ENCODE measurements at places on chromosomes 2 and 18.

DNA sequence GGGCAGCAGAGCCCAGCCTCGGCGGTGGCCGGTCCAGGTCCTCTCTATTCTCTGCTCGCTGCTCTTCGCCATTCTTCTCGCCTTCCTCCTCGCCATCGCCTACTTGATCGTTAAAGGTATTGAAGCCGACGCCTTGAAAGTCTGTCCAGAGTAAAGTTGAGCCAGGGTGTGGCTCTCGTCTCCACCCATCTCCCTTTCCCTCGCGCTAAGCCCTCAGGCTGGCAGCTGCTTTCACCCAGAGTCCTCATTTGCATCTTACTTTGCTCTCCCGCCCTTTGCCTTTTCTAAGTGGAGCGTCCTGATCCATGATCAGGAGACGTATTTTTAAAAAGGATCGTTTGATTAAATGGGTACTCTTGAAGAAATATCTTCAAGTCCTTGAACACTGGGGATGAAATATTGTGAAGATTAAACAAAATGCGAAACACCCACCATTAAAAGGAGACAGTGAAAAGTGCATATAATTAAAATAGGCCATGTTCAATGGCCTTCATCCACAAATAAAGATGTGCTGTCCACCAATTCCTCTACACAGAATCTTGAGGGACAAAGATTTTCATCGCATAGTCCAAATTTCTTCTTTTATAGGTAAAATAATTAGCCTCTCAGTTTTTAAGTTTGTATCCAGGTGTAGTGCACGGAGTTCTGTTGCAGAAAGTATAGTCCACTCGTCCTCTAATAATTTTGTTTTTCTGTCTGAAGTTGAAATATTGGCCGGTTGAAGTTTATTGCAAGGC is 657 bp downstream of the ARL6IP6 start:
- no peak for DNase-seq

DNA sequence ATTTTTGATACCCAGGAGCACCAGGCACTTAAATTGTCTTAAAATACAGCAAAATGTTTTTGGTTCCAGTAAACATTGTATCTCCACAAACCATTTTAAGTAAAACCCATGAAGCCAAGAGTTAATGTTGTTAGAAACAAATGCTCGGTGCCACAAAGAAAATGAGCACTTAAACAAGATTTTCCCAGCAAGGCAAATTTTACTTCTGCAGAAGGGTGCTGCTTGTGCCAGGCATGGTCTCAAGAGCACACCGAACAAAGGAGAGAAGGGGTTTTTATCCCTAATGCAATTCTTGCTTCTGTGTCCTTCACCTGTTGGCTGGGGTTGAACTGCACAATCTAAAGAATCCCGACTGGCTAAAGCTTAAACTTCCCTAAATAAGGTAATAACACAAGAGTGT is 286.7 kb downstream of the ADCYAP1 start:
- no peak for DNase-seq

DNA sequence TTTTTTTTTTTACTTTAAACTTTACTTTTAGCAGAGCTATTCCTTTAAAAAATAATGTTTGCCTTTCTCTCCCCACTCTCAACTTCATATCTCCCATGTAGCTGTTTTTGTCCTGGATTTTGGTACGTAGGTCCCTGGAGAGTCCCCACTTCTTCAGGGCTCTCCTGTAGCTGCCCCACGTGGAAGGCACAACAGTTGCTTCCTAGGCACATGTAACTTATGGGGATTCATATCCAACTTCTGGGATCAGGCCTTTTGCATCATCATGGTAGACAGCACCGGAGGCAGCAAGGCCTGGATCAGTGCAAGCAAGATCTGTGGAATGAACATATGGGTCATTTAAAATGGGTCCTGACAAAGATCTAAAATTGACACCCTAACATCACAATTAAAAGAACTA is 95.7 kb downstream of the ACAA2 start:
- DNase-seq, result no peak

GRCh38 chr2:225076125-225076524 is 33.9 kb upstream of the DOCK10 start:
- peak; percentile 86 for DNase-seq

DNA sequence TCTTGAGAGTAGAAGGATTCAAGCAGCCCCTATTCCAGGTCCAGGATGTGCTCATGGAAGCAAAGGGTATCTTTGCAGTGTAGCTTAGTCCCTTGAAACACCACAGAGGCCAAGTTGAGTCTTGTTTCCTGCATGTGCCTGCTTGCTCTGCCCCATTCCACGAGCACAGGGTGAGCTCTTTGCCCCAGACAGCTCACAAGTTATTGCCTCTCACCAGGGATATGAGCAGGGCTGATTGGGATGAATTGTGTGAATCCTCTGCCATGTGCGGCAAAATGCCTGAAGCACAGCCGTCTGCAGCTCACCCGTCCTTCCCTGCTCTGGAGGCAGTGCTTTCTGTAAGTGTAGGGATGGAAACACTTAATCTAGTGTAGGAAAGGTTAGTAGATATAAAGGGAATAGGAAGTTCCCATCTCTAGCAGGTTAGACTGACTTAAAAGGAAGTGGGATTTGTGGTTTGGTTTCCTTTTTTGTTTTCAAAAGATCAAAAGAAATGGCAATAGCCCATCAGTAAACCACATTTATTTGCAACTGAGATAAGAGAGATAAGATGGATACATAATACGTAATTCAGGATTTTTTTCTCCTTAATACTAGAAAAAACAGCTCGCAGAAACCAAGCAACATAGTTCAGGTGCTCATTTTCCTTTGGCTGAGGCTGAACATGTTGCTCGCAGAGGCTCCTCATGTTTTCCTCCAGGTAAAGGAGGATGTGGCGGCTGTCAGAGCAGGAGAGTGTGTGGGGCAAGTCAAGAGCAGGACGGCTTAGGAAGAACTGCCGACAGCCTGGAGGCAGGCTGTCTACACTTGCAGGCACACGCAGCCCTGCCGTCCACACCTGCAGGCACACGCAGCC is 41.4 kb downstream of the TMEM182 start:
- DNase-seq, result no peak

- no peak for DNase-seq
These were observed 207.1 kb downstream of the MCFD2 start for GRCh38 chr2:46708492-46708891.

- no peak for DNase-seq
These were observed 663.3 kb upstream of the HS6ST1 start for GRCh38 chr2:128982001-128982400.

GRCh38 chr18:44698518-44698917 is 17.8 kb downstream of the SETBP1 start:
- DNase-seq, result no peak

- no peak for DNase-seq
These were observed 134.7 kb downstream of the TMEM163 start for GRCh38 chr2:134583997-134584520.

DNA sequence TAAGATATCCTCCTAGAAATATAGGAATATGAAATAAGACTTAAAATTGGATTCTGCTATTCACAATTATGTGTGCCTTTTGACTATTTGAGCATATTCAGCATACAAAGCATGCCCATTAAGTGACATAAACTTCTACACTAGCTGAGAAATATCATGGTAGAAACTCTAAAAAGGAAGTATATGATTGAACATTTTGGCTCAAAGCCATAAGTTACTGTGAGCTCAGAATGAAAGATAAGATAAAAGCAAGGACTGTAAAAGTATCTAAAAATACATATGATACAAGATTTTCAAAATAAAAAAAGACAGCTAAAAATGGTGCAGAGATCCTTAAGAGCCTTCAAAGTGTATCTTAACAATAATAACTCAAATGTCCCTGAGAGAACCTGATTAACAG is 340.5 kb upstream of the SLC39A10 start:
- no peak for DNase-seq

DNA sequence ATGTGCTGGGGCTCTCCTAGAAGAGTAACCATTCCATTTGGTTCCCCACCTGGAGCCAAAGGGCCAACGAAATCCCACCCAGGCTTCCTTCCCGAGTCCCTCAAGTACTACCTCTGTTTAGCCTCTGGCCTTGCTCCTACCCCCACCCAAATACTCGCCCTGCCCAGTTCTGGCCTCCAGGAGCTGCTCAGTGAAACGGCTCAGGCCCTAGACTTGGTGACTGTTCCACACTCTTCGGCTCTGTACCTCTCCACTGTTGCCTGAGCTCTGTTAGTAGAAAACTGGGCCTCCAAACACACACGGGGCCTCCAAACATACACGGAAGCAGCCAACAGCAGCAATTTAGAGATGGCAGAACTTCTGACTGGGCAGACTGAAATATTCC is 4.2 kb downstream of the OTX1 start:
- no peak for DNase-seq

GRCh38 chr18:79006106-79006795 is 26.6 kb downstream of the SALL3 start:
- DNase-seq, result no peak

DNA sequence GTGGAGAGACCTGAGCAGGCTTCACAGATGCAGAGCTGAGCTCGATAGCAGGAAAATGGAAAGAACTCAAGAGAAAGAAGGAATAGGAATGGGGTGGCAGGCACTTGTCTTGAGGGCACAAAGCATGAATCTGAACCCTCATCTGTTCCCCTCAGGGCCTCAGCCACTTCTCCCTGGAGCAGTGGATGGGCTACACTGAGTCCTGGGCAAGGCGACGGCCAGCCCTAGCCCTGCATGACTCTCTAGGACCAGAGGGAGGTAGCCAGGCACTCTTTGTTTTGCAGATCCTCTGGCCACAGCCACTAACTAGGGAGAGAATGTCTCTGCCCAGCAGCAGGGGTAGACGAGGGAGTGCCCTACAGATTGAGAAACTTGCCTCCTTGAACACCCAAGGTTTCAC is 3.4 kb upstream of the TEX51 start:
- DNase-seq, result no peak

DNA sequence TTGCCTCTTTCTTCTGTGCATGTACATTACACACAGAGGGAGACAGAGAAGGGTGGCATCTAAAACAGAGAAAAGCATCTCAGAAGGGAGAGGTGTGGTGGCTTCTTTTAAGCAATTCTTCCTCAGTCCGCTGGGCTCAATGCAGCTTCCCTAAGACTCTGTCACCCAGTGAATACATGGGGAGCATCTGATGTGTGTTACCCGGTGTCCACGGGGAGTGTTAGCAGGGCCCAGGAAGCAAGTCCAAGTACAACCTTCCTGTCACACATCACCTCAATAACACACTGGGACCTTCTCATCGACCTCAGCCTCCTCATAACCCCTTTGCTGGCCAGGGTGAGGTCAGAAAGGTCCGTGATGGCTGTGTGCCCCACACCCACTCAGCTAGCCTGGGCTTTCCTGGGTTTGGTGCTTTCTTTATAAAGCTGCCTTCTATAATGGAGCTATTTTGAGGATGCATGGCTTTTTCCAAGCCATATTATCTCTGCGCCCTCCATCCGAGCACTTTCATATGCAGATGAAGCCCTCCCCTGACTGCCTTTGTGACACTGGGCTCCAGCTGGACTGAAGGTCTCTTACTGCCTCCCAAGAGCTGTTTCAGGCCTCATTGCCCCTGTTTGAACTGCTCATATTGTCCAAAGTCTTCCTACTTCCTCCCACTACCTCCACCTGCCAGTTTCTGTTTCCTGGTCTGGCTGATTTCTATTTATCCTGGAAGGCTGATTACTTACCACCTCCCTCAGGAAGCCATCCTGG is 21.4 kb downstream of the TNFRSF11A start:
- DNase-seq, result no peak

GRCh38 chr2:43576981-43577892 is 18.6 kb downstream of the THADA start:
- peak; percentile 78 for DNase-seq

GRCh38 chr18:48391868-48392267 is 17.3 kb downstream of the ZBTB7C start:
- no peak for DNase-seq

- DNase-seq, result peak; percentile 13
These were observed 88.7 kb upstream of the ATL2 start for GRCh38 chr2:38465789-38466127.

Data from fibroblast of upper back skin (primary cell).